ENCODE measurements at places on chromosomes 6 and 20.

GRCh38 chr6:87661016-87661415 is 41.0 kb downstream of the AKIRIN2 start:
- no peak for DNase-seq

- no peak for DNase-seq
Observed at GRCh38 chr20:48752963-48753362, 74.8 kb downstream of the PREX1 start.

DNA sequence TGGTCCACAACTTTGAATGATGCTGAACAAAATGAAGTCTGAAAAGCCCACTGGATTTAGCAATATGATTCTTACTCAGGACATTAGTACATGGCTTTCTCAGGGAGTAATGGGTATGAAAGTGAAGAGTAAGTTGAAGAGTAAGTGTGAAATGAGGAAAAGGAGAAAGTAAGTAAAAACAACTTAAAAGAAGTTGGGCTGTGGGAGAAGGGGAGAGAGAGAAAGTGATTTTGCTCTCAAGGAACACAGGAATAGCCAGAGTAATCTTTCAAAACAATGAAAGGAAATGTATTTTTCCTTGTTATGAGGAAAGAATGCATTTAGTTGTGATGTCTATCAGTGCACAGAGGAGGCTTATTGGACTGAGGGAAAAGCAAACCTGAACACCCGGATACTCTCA is 39.8 kb upstream of the NKAIN2 start:
- DNase-seq: no peak

DNA sequence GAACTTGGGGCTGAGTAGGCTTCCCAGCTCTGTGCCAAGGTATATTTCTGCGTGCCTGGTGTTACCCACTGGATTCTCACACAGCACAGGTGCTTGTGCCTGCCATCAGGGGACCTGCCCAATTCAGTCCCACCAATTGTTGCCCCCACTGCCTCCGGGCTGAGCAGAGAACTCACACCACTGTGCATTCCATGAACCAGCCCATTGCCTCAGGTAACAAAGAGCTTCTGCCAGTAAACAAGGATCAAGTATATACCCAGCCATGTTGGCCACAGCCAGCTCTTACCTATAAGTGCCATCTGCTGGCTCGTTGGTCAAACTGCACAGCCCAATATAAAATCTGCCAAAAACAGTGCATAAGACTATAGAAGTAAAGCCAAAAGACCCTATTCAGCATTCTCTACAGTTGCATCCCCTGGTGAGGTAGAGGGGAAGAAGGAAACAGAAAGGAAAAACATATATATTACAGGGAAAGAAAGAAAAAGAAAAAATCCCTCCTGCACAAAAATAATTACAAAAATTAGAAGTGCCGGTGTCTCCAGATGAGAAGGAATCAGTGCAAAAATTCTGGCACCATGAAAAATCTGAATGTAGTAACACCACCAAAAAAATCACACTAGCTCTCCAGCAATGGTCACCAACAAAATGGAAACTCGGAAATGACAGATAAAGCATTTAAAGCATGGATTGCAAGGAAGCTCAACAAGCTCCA is 241.4 kb downstream of the IBTK start:
- DNase-seq: no peak

GRCh38 chr20:57582432-57583288 is 21.8 kb downstream of the PCK1 start:
- no peak for DNase-seq

DNA sequence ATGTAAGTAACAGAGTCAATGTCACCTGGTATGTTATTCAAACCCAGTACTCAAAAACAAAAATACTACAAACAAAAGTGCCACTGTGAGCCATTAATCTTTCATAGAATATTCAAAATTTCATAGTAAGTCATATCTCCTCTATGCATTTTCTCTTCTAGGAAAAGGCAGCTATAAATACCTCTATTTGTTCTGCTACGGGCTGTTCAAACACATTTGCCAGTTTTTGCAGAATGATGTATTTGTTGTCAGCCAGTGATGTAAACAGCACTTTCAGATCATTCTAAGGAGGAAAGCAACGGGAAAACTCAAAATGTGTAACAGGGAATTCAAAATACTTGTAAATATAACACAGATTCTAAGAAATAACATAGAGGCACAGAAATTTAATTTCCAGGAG is 388.2 kb downstream of the SYNE1 start:
- no peak for DNase-seq

DNA sequence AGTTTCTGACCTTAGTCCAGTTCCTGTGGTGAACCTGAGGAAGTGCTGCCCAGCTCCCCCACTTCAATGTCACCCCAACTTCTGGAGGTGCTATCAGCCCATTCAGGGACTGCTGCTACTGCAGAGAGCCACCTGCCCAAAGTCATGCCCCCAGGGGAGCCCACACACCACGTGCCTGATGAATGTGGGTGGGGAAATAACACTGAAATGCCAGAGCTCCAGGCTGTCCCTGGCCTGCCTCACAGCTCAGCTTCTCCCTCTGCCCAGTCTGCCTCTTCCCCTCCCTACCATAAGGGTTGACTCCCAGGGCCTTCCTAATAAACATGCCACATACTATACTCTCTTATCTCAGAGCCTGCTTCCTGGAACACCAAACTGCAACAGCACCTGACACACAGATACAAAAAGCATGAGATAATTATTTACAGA is 276.4 kb upstream of the MOCS1 start:
- no peak for DNase-seq

DNA sequence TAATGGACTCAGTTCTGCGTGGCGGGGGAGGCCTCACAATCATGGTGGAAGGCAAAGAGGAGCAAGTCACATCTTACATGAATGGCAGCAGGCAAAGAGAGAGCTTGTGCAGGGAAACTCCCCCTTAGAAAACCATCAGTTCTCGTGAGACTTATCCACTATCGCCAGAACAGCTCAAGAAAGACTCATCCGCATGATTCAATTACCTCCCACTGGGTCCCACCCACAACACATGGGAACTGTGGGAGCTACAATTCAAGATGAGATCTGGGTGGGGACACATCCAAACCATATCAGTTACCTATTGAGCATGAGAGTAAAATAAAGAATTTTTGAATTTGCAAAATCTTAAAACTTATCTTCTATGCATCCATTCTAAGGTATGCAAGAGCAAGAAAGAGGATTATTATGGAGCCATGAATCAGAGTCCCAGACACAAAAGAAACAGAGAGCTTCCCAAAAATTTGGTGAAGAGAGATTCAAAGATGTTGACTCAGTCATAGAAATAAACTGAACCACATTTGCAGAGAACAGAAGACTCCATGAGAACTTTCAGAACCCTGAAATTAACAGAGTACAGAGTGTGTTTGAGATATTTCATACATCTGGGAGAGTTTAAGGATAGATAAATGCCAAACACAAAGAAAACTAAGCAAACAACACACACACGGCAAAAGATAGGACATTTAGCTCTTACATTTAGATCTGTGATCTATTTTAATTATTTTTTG is 17.1 kb upstream of the MOXD1 start:
- DNase-seq: no peak

- no peak for DNase-seq
Observed at GRCh38 chr20:49865559-49865958, 49.8 kb downstream of the SPATA2 start.

GRCh38 chr6:163062790-163063189 is 335.0 kb downstream of the PACRG start:
- no peak for DNase-seq

DNA sequence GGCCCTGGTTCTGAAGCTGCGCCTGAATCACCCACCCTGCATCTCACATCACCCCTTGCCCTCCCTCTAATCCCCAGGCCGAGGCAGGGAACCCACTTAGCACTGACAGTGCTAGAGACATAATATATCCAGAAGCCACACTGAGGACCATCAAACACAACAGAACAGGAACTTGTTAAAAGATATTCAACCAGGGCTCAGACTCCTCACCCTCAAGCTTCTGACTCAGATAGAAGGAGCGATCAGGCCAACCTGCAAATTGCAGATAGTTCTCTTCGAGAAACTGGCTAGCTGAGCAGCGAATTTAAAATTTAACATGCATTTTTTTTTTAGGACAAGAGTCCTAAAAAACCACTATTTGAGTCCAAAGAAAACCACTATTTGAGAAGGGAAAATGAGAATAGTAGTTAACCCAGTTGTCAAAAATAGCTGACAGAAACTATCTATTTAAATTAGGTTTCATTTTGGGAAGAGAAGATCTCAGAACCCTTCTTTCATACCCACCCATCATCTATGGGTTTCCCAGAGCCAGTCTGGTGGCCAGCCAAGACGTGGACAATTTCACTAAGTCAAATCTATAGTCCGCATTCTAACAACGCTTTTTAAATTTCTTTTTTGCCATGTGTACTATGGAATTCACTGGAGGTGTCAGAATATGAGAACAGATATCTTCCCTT is 95.6 kb downstream of the OPRM1 start:
- no peak for DNase-seq

DNA sequence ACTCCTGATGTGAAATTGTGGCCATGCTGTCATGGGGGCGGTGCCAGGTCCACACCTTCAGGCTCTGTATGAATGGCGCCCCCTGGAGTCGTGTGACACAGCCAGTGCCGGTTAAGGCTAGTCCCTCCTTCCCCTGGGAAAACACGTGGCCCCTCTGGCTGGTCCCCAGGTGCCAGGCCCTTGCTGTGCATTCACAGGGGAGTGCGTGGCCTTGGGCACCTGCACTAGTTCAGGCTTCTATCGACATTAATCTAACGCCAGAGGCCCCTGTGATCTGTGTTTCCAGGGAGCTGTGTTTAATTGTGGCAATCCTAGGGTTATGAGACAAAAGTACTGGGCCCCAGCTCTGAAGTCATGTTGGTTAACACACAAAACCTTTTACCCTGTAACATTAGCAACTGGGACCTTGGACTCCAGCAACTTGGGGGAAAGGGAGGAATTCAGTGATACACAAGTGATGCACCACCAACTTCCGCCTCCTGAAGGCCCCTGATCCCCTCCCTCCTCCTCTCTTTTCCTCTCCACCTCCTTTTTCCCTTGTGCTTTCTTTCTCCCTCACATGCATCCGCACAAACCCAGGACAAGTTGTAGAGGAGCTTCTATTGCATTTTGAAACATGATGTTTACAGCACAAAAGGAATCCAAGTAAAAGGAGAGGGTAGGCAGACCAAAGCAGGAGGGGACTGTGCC is 74.0 kb downstream of the SSR1 start:
- peak; percentile 67 for DNase-seq

GRCh38 chr6:44650947-44651346 is 263.4 kb downstream of the CDC5L start:
- no peak for DNase-seq

DNA sequence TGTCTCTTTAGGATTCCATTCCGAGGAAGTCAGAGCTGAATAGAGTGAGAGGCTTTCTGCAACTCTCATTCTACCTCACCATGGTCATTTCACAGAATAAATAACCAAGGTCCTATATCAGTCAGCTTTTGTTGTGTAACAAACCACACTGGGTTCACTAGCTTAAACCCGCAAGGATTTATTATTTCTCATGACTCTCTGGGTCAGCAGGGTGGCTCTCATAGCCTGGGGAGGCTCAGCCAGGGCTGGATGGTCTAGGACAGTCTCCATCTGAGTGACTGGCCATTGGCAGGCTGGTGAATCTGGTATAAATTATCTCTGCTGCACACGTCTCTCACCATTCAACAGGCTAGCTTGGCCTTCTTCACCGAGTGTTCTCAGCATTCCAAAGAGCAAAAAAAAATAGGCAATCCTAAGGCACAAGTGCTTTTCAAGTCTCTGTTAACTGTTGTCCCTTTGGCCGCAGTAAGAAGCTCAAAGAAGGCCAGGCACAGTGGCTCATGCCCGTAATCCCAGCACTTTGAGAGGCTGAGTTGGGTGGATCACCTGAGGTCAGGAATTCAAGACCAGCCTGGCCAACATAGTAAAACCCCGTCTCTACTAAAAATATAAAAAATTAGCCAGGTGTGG is 39.7 kb downstream of the ISM1 start:
- no peak for DNase-seq

GRCh38 chr6:37688078-37688850 is 9.4 kb downstream of the MDGA1 start:
- DNase-seq: no peak
